Right ventricle myocardium inferior (tissue), 1 donor: ENCODE measurements at places on chromosomes 2 and 18.
A peak's percentile ranks its signal among the peaks of the same experiment; 100 is the strongest.

DNA sequence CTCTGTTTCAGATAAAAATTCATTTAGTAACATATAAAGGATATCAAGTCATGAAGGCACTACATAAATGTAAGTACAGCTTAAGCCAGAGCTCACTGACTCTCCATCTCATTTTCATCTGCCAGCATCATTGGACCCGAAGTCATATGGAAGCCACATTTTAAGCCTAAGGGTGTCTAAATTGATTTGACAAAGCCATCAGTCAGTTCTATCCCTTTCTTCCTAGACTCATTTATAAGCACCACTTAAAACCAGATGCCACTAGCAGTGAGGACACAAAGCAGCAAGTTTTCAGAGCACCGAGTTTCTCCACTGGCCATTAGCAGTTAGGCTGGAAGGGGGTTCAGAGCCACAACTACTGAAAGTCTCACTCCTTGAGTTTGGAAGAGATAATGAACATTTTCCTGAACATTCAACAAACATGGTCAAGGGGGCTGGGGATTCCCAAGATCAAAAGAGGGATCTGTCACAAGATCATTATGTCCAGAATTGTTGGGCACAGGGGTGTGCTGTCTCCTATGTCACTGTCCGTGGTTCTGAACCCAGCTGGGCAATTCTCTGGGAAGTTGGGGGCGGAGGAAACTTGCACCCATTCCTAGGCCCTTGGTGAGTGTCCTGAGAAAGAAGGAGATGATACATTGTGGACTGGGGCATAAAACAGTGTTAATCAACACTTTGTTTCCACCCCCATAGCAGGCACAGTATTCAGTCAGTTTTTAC lies 158.5 kb upstream of the LMAN1 start:
- no peak for DNase-seq

GRCh38 chr2:239952665-239953417 lies 72.3 kb downstream of the NDUFA10 start:
- peak; percentile 64 for DNase-seq

- no peak for DNase-seq
Observed at GRCh38 chr2:144323946-144324345, 196.0 kb downstream of the ZEB2 start.

DNA sequence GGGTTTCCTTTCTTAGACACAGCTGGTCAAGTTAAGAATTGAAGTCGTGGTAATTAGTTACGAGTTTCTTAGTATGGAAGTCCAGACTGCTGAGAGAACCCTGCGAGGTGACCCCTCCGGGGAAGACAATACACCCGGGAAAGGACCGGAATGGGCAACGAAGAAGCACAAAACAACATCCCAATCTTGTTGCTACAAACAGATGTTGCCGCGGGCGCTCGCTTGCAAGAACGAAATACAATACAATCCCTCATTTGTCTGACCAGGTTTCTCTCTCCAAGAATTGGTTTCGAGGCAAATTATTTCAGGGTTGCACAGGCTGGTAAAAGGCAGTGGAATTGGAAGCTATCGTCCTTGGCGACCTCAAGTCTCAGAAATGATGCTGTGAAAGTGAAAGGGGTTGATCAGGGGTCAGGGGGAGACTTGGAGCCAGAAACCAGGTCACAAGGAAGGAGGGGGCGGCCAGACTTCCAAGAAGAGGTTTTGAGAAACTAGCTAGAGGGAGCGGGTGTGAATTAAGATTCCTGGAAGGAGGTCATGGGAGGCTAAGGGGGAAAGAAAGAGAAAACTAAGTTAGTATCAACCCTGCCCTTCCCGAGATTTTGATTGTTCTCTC lies 401.9 kb downstream of the HRH4 start:
- no peak for DNase-seq

GRCh38 chr2:48433682-48434081 lies 96.3 kb upstream of the STON1 start:
- no peak for DNase-seq
